Hematopoietic multipotent progenitor cell treated with erythropoietin and hydrocortisone succinate and interleukin-3 and kit ligand, for 8 days (in vitro differentiated cells): ENCODE measurements at places on chromosomes 16 and 17.
A peak's percentile ranks its signal among the peaks of the same experiment; 100 is the strongest.

DNA sequence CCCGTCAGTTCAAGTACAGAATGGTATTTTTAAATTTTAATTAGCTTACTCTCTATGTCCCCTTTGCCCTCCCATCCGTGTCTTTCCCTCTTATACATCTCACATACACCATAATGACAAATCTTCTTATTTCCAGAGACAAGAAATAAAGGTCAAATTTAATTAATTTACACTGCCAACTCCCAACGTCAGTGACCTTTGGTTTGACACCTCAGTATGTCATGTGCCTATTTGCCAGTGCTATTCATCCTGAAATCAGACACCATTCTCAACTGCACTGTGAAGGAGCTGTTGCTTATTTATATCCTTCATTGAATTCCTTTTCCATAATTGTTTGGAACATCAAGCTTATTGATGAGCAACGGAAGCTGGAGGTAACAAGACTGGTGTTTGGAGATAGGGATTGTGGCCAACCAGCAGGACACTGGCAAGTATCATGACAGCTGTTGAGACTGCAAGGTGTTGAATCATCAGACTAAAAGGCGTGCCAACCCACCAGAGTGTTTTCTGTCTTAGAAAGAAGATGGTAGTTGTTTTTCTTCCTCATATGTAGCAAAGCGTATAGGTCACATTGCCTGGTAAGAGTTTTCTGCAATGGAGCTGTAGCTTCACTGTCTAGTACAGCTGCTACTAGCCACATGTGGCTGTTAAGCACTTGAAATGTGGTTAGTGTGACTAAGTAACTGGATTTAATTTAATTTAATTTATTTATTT is 12.5 kb downstream of the CALCOCO2 start:
- no peak for DNase-seq

DNA sequence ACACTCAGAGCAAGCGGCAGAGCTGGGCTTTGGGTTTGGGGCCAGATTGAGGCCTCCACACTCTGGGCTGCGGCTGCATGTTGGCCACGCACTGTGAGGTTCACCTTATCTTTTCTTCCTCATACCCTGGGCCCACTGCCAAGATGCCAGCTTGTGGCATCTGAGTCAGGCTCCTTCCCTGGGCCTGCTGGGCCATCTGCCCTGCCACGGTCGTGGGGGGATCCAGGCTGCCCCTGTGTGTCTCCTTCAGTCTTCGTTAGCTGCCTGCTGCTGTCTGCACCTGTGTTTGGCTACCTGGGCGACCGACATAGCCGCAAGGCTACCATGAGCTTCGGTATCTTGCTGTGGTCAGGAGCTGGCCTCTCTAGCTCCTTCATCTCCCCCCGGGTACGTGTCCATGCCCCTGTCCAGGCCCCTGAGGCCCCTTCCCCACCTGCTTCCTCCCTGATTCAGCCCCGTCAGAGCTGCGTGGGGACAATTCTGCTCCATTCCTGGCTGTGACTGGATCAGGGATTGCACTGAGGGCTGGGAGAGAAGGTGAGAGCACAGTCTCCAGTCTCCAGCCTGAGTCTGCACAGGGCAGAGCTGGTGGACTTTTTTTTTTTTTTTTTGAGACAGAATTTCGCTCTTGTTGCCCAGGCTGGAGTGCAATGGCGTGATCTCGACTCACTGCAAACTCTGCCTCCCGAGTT is 11.2 kb downstream of the SPNS3 start:
- peak; percentile 94 for DNase-seq

- peak; percentile 86 for DNase-seq
These were observed 23.0 kb upstream of the EIF1 start for GRCh38 chr17:41665566-41666236.

- peak; percentile 41 for DNase-seq
These were observed 1.4 kb downstream of the TLCD1 start for GRCh38 chr17:28724500-28725165.
